ENCODE measurements at places on chromosomes 12 and 14.

DNA sequence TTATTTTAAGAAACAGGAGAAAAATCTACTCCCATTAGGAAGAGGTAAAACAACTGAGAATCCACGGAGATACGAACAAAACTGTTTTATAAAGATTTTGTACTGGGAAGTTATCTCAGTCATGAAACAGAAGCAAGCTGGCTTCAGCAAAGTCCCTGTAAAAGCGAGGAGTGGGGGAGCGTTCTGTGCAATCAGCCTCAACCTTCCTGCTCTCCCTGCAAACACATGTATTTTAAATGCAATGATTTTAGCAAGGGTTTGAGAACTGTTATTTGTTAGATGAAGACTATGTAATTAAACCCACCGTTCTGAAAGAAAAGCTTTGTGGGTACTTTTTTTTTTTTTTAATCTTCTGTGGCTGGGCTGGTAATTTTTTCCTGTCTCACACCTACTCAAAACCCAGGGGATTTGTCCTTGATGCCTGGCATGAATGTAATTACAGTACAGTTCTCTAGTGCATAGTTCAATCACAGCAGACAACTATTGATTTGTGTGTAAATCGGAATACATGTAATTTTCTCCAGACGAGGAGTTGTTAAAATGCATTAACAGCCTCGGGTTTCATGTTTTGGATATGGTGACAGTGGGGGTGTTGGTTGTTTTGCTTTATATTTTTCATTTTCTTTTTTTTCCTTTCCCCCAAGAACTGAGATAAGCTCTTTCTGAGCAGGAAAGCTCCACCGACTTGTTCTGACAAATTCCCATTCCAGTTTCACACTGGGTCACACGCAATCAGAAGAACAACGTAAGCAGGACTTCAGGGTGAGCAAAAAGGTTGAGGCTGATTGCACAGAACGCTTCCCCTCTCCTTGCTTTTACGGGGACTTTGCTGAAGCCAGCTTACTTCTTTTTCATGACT, 153.6 kb downstream of the PHLDA1 start:
- DNase-seq: no peak

- no peak for DNase-seq
Observed at GRCh38 chr12:70176290-70176689, 66.9 kb upstream of the CNOT2 start.

GRCh38 chr12:116492703-116493324, 66.4 kb upstream of the MAP1LC3B2 start:
- no peak for DNase-seq

DNA sequence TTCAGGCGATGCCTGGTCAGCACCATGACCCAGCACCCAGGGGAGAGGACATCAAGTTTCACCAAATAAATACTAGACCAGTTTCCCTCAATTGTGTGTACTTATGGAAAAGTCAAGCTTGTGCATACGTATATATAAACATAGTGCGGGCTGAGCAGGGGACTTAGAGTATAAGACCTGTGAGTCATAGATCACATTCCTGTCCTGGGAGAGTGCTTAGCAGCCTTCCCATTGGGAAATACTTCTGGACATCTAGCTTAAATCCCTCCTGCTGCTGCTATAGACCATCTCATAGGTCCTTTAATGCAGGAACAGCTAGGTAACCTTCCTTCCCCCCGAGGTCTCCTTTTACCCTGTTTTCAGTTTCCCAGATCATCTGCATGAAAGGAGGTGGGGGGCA, 51.9 kb downstream of the PRMT8 start:
- DNase-seq: no peak

GRCh38 chr12:23810329-23810902, 139.1 kb downstream of the SOX5 start:
- DNase-seq: no peak

- DNase-seq: no peak
Observed at GRCh38 chr14:100786131-100786530, 39.8 kb upstream of the MEG3 start.

DNA sequence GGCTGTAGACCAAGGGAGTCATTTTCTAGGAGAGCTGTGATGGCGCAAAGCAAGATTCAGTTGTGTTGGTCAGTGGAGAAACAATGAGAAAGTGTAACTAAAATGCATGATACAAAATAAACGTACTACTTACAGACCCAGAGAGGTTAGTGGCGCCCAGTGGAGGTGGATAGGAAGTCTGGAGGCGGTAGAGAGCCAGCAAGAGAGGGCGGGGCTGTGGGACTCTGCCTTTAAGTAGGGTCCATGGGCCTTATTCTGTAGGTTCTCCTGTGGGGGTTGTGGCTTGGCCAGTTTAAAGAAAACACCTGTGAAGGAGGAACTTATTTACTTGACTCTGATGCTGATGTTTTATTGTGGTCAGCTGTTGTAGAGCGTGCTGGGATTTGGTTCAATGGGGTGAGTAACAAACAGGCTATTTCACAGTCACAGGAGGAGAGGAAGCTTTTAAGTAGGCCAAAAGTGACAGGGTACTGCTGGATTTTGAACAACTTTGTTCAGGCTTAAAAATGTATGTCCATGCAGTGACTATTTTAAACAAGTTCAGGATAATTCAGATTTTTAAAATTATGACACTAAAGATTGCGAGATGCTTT, 1097.7 kb downstream of the TMTC2 start:
- DNase-seq: no peak

GRCh38 chr12:102638777-102639176, 158.4 kb upstream of the IGF1 start:
- DNase-seq: no peak

- no peak for DNase-seq
Observed at GRCh38 chr12:45912774-45913173, 77.6 kb downstream of the SCAF11 start.

DNA sequence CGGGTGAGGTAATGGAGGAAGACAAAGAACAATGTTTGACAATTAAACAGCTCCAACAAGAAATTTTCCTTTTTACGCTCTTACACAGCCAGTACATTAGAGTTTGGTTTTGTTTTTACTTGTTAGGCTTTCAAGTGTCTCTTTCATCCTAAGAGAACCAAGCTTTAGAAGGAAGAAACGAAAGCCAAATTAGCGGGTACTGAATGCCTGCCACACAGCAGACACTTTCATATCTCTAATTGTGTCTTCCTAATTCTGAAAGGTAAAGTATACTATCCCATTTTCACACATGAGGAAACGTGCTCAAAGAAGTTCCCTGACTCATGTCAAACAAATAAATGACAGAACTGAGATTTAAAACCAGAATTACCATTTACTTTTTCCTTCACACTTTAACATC, 65.0 kb downstream of the CDK17 start:
- no peak for DNase-seq

GRCh38 chr12:27970401-27971120, 2.0 kb downstream of the PTHLH start:
- DNase-seq: no peak

GRCh38 chr14:104517867-104518266, 61.7 kb upstream of the C14orf180 start:
- no peak for DNase-seq

DNA sequence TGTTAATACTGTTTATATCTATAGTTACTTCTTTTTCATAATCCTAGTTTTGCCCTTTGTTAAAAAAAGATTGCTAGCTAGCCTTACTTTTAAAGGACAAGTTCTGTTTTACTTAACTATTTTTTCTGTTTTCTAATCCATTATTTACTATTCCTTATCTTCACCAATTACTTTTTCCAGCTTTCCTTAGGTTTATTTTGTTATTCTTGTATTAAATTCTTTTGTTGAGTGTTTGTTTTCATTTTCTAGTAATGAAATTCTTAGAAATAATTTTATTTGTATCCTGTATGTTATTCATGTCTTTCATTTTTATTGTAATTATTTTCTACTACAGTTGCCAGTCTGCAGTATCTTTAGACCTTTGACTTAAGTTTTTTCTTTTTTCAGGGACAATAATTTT, 45.7 kb upstream of the GXYLT1 start:
- DNase-seq: no peak

DNA sequence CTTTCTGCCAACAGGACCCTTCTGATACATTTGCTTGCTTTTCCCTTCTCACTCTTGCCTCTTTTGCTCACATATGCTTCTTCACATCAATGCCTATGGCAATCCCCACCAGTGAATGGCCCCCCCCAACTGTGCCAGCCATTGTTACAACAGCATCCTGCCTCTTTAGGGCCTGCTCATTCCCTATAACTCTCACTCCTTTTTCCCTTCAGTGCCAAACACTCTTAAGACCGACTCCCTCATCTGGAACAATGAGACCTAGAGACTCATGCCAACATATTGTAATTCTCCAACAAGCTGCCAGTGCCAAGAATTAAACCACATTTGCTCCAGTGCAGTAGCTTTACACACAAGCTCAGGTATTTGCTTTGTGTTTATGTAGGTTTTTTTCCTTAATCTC, 189.0 kb downstream of the SOX5 start:
- DNase-seq: no peak

DNA sequence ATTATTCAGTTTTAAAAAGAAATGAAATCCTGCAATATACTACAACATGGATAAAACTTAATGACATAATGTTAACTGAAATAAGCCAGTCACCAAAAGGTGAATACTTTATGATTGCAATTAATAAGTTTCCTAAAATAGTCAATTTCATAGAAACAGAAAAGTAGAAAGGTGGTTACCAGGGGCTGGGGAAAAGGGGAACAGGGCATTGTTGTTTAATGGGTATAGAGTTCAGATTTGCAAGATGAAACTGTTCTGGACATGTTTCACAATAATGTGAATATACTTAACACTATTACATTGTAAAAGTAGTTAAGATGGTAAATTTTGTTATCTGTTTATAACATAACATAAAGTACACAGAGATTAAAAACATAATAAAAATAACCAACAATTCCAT, 550.9 kb downstream of the CCER1 start:
- DNase-seq: no peak

DNA sequence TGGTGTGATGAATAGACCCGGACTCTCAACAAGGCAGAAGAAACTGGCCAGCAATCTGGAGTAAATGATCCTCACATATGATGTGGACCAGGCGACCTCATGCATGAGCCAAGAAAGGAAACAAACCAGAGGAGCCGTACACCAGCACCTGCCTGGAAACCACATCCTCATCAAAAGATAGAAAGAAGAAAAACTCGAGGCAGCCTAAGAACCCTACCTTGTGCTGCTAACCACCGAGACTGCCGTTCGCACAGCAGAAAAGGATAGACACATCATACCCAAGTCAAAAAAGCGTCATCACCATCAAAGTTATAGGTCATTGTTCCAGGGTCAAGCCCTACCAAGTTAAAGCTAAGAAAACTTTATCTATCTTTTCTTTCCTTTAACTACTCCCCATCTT, 66.7 kb downstream of the RESF1 start:
- DNase-seq: no peak

GRCh38 chr12:39846304-39846703, 226.7 kb upstream of the ABCD2 start:
- no peak for DNase-seq

DNA sequence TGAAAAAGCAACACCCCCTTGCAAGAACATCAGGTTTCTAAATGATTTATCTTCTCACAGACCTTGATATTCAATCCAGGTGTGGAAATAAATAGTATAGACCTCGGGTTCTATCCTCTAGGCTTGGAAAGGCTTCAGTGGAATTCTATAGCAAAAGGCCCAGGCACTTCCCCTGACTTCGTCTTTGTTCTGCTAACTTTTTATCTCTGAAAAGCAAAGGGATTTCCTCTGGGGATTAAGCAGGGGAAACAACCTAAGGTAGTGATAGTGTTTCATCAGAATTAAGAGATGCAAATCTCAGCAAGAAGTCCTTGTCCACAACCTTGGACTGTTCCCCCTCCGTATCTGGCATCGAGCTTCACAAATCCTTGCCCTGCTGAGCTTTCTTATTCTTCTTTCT, 59.5 kb upstream of the DUSP6 start:
- no peak for DNase-seq

GRCh38 chr14:96817750-96818666, 20.8 kb downstream of the VRK1 start:
- DNase-seq: no peak

GRCh38 chr12:29707846-29708245, 75.9 kb downstream of the TMTC1 start:
- DNase-seq: no peak

DNA sequence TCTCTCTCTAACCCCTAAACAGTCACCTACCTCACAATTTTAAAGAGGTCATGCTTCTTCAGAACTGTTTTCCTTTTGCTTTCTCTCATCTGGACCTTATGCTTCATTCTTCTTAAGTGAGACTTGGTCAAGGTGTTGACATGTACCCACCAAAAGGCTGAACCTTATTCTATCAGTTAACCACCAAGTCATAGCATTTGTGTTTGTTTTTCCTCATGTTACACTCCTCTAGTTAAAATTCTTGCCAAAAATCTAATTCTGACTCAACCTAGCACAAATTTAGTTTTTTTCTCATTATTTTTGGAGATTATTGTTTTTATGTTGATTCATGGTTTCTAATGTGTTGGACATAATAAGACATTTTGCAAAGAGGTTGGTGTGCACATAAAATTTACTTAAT, 578.6 kb downstream of the SLC16A7 start:
- DNase-seq: no peak

DNA sequence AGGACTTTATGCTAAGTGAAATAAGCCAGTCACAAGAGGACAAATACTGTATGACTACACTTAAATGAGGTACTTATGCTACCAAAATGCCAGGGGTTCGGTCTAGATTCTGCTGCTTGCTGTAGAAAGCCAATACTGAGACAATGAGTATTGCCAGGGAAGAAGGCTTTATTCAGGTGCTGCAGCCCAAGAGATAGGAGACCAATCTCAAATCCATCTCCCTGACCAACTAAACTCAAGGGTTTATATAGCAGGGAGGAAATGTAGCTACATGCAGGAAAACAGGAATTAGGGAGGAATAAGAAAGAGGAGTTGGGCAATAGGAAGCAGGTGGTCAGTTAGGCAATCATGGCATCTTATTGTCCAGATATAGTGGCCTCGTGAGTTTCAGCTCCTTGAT, 12.2 kb upstream of the FICD start:
- no peak for DNase-seq

- no peak for DNase-seq
Observed at GRCh38 chr12:108831309-108831991, 25.9 kb downstream of the SSH1 start.

DNA sequence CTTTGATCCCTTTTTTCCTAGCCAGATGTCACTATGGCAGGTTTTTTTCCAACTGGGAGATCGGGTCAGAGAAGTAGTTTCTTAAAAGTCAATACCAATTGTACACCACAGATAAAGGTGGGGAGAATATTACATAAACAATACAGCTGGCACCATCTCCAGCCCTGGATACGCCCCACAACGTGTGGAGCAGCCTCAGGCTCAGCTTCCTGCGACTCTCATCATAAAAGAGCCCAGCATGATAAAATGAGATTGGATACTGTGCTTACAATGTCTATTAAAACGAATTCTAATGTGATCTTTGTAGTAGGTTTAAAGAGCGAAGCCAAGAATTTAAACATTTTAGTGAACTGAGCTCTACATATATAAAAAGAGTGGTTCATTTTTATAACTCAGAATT, 21.5 kb downstream of the EFCAB11 start:
- DNase-seq: no peak

GRCh38 chr14:59566725-59567124, 9.9 kb downstream of the CCDC175 start:
- DNase-seq: no peak

GRCh38 chr14:87430214-87430613, 562.8 kb downstream of the GALC start:
- no peak for DNase-seq

All from hippocampal formation (tissue), 2 donors.